Activated naive CD8-positive, alpha-beta T cell treated with anti-CD3 and anti-CD28 coated beads, Interleukin-2, amount 10 ng/mL, durations not matched to agents 7 days and 5 days (primary cell): ENCODE measurements at places on chromosomes 1 and 21.

DNA sequence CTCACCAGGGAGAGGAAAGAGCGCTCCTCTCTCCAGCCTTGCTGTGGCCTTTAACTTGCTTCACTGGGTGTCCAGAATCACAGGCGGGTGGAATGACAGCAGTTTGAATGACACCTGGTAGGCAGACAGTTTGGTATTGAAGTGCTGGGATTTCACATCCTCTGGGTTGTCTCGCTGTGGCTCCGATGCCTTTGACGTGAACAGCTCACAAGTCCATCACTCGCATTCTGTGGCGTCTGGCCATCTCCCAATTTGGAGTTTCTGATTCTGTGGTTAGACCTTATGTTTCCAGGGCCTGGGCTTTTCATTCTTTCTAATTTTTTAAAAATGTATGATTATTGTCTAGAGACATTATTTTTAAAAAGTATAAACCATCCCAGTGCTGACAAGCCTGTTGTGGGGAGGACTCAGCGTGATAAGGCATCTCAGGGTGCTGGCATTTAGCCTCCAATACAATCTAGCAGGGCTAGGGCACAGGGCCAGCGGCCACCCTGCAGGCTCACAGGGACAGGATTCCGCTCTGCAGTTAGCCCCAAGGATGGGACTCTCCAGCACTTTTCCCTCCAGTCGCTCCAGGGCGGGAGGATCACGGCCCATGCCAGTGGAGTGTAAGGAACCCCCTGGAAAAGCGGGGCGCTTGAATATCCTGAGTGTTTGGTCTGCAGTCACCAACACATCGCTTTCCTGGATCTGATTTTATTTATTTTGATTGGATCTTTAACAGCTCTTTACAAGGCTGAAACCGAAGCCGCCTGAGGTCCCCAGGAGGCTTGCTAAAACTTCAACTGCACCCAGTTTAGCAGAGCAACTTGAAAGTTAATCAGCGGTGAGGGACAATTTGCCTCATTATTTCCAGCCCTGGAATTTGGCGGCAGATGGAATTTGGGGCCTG lies 178.3 kb downstream of the TRABD2B start:
- no peaks in the 10 kb centered on the region for H3K27me3 ChIP-seq
- no peak overlapping the region for H3K4me3 ChIP-seq
- no peak for DNase-seq
- H3K36me3 ChIP-seq = no peaks in the 10 kb centered on the region

- H3K4me3 ChIP-seq = no peak overlapping the region
- DNase-seq = no peak
- no peak overlapping the region for H3K27ac ChIP-seq
- H3K27me3 ChIP-seq = no peaks in the 10 kb centered on the region
Observed at GRCh38 chr1:7517611-7518330, 253.3 kb upstream of the VAMP3 start.

- H3K36me3 ChIP-seq = peaks cover 4% of the 10 kb centered on the region
- H3K27me3 ChIP-seq = no peaks in the 10 kb centered on the region
- no peak overlapping the region for H3K27ac ChIP-seq
- no peak overlapping the region for H3K4me3 ChIP-seq
Observed at GRCh38 chr1:178774263-178774662, 49.2 kb downstream of the RALGPS2 start.

DNA sequence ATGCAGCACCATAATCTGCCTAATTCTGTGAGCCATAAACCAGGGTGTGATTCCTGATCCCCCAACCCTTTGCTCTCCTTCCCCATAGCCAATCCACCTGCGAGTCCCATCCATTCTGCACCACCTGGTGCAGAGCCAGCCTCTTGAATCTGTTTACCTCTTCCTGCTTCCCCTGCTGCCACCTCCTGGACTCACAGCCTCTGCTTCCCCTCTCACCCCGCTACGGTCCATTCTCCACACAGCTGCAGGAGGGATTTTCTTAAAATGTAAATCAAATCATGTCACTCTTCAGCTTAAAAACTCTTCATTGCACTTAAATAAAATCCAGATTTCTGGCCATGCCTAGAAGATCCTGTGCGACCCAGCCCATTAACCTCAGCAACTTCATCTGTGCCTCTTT lies 186.7 kb downstream of the FOXD2 start:
- H3K4me3 ChIP-seq = no peak overlapping the region
- H3K4me1 ChIP-seq = no peaks in the 10 kb centered on the region
- no peak for DNase-seq
- H3K27me3 ChIP-seq = peaks cover 2% of the 10 kb centered on the region
- H3K27ac ChIP-seq = no peak overlapping the region

- H3K27ac ChIP-seq = no peak overlapping the region
- no peaks in the 10 kb centered on the region for H3K4me1 ChIP-seq
- no peak for DNase-seq
- H3K4me3 ChIP-seq = no peak overlapping the region
- no peaks in the 10 kb centered on the region for H3K36me3 ChIP-seq
- no peaks in the 10 kb centered on the region for H3K27me3 ChIP-seq
Observed at GRCh38 chr1:241240069-241240468, 116.9 kb downstream of the RGS7 start.

DNA sequence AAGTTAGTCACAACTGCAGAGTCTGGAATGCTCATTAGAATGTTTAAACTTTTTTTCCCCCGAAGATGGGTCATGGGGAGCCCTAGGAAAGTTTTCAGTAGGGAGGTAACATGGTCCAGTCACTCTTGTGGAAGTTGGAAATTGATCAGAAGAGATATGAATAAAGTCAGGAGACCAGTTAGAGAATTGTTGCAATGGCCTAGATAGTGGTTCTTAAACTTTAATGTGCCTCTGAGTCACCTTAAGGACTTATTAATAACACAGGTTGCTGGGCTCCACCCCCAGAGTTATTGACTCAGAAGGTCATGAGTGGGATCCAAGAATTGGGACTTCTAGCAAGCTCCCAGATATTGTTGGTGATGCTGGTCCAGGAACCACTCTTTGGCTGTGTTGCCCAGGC lies 3.2 kb upstream of the TFAP2E start:
- no peak for DNase-seq
- H3K36me3 ChIP-seq = no peaks in the 10 kb centered on the region
- peaks cover 19% of the 10 kb centered on the region for H3K27me3 ChIP-seq
- peaks cover 1% of the 10 kb centered on the region for H3K4me1 ChIP-seq
- no peak overlapping the region for H3K27ac ChIP-seq
- H3K4me3 ChIP-seq = no peak overlapping the region

DNA sequence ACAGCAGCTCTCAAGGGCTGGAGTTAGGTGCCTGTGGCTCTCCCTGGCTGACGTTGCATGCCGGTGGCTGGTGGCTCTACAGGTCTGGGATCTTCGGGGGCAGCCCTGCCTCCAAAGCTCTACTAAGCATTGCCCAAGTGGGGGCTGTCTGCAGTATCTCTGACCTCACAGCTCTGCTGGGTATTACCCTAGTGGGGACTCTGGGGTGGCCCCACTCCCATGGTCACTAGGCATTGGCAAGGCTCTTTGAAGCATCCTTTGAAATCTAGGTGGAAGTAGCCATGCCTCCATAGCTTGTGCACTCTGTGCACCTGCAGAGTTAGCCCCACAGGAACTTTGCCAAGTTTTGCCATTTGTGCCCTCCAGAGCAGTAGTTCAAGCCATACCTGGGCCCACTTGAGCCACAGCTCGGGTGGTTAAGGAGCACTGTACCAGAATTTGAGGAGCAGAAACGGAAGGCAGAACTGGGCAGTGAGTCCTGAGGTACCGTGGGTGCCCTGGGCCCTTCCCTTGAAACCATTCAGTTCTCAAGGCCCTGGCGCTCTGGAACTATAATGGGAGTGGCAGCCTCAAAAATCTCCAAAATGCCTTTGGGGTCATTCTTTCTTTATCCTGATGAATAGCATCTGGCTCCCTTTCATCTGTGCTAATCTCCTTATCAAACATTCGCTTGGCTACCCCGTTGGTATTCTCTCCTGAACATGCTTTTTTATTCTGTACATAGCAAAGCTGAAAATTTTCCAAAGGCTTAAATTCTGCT lies 15.4 kb downstream of the GJA4 start:
- H3K4me3 ChIP-seq = no peak overlapping the region
- H3K36me3 ChIP-seq = peaks cover 5% of the 10 kb centered on the region
- H3K27ac ChIP-seq = no peak overlapping the region
- H3K4me1 ChIP-seq = peaks cover 3% of the 10 kb centered on the region

DNA sequence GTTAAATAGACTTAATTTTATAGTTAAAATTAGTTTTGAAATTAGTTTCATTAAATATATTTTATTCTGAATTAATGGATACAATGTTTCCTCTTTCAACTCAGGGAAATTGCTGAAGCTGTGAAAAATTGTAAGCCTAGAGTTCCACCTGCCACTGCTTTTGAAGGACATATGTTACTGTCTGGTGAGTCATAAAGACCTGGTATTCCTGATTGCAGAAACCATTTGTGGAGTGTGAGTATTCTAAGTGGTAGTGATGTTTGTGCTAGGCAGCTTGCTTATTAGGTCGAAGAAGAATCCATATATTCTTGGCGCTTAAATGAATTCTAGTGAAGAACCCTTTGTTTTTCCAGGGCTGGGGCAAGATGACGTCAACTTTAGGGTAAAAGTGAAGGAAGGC lies 34.0 kb downstream of the MTR start:
- H3K4me3 ChIP-seq = no peak overlapping the region
- H3K27me3 ChIP-seq = no peaks in the 10 kb centered on the region
- DNase-seq = no peak
- peaks cover 34% of the 10 kb centered on the region for H3K36me3 ChIP-seq
- H3K4me1 ChIP-seq = peaks cover 3% of the 10 kb centered on the region
- H3K27ac ChIP-seq = no peak overlapping the region

- peaks cover 5% of the 10 kb centered on the region for H3K36me3 ChIP-seq
- H3K4me1 ChIP-seq = peaks cover 30% of the 10 kb centered on the region
Observed at GRCh38 chr1:58883037-58883887, 99.4 kb upstream of the JUN start.

GRCh38 chr1:229091721-229092136 lies 179.2 kb upstream of the RAB4A start:
- H3K4me3 ChIP-seq = no peak overlapping the region
- H3K27me3 ChIP-seq = peaks cover 4% of the 10 kb centered on the region
- no peaks in the 10 kb centered on the region for H3K36me3 ChIP-seq
- H3K27ac ChIP-seq = no peak overlapping the region
- no peak for DNase-seq
- H3K4me1 ChIP-seq = peaks cover 7% of the 10 kb centered on the region

GRCh38 chr21:45316871-45317397 lies 29.2 kb upstream of the POFUT2 start:
- no peaks in the 10 kb centered on the region for H3K36me3 ChIP-seq
- DNase-seq = no peak
- H3K27me3 ChIP-seq = peaks cover 21% of the 10 kb centered on the region
- no peaks in the 10 kb centered on the region for H3K4me1 ChIP-seq
- no peak overlapping the region for H3K4me3 ChIP-seq
- H3K27ac ChIP-seq = no peak overlapping the region

DNA sequence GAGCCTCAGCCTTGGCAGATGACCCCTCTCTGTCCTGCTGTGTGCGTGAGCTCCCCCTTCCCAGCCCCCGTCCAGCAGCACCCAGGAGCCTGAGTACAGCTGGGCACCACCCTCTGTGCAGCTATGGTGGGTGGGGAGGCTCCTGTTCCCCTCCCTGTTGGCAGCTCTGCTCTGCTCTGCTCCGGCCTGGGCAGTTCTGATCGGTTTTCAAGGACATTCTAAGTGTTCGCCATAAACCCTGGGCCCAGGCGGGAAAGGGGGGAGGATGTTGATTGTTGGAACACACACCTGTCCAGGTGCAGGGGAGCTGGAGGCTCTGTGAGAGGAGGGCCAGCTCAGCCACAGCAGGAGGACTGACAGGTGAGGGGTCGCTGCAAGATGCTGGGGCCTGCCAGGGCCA lies at the start of gene CLCNKB:
Gene CLCNKB (plus strand): TSS at position 262 of the 400 bp plus-strand sequence. CDS start 711 bp downstream, outside the sequence.
- H3K27me3 ChIP-seq = peaks cover 8% of the 10 kb centered on the region
- H3K36me3 ChIP-seq = no peaks in the 10 kb centered on the region
- H3K4me1 ChIP-seq = no peaks in the 10 kb centered on the region

- DNase-seq = no peak
- H3K4me3 ChIP-seq = no peak overlapping the region
- H3K27me3 ChIP-seq = no peaks in the 10 kb centered on the region
- H3K27ac ChIP-seq = no peak overlapping the region
Observed at GRCh38 chr1:215345766-215346165, 221.3 kb upstream of the KCTD3 start.

DNA sequence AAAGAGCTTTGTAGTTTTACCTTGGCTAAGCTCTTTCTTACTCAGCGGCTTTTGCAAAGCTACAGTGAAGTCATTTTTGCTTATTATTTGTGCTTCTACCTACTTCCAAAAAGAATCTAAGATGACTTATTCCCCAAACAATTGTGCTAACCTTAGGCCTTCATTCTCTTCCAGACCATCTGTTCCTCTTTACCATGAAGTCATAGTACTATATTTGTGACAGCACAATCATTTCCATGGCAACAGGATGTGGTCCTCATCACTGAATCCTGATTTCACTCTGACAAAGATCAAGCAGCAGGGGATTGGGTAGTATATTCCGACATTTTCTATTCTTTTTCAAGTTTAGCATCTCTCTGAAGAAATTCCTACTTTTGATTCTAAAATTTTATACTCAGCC lies 24.8 kb upstream of the NMNAT2 start:
- no peak for DNase-seq
- no peak overlapping the region for H3K27ac ChIP-seq
- peaks cover 24% of the 10 kb centered on the region for H3K27me3 ChIP-seq
- no peak overlapping the region for H3K4me3 ChIP-seq
- no peaks in the 10 kb centered on the region for H3K36me3 ChIP-seq
